CD8-positive, alpha-beta memory T cell (primary cell): ENCODE measurements at places on chromosomes 4 and X. TPM values are rescaled to one million over a fixed set of nuclear protein-coding genes. Genes with fewer than 3 reads are reported as not detected.
A peak's percentile ranks its signal among the peaks of the same experiment; 100 is the strongest.

DNA sequence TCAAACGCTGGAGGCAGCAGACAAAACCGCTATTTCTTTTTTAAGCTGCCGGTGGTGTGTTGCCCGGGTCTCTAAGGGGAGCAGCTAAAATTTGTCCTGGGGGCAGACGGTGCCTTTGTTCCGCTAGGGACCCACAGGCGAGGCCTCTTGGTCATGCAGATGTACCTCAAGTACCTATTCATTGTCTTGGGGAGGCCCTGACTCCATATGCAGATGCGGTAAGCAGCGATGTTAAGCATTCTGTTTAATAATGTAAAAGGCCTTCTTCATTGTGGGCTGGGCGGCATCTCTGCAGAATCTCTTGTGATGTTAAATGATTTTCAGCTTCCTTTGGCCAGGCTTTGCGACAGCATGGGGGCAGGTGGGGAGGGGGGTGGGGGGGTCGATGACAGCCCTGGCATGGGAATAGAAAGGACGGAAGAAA, 98.9 kb upstream of the PJA1 start:
- H3K27me3 ChIP-seq: no peaks in the 10 kb centered on the region
- no peaks in the 10 kb centered on the region for H3K36me3 ChIP-seq
- H3K27ac ChIP-seq: no peak overlapping the region
- no peak for DNase-seq
- no peaks in the 10 kb centered on the region for H3K4me1 ChIP-seq

GRCh38 chrX:28205905-28206304, 224.7 kb upstream of the DCAF8L1 start:
- no peaks in the 10 kb centered on the region for H3K36me3 ChIP-seq
- H3K4me1 ChIP-seq: no peaks in the 10 kb centered on the region
- H3K27ac ChIP-seq: no peak overlapping the region
- H3K4me3 ChIP-seq: no peak overlapping the region

DNA sequence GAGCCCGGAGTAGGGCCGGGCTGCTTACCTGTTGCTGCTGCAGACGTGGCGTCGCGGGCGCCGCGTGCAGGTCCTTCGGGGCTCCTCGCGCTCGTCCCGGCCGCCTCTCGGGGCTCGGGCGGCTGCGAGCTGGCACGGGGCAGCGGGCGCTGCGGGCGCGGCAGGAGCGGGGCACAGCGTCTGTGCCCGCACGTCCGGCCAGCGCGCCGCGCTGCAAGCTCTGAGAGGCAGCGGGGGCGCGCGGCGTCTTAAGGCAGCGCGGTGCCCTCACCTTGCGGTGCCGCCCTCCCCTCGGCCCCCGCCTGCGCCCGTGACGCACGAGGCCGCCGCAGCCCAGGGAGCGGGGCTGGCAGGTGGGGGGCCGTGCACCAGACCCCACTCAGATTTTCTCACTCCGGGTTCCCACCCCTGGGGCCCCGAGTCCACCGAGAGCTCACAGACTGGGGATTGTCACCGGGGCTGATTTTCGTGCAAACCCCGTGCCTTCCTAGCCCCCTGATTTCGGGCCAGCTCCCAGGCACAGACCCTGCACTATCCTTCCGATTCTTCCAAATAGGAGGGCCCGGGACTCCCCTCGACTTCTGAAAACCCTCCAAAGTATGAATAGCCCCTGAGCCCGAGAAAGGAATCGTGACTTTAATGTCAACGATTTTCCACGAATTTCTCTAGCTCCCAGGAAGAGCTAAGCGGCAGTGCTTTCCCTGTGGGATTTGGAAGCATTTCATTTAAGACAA, at the start of gene GPR101:
GPR101 (minus strand) TSS at position 222 of the 734 bp plus-strand sequence. CDS start 2,321 bp downstream, outside the sequence.
- DNase-seq: no peak
- peaks cover 19% of the 10 kb centered on the region for H3K27me3 ChIP-seq
- H3K27ac ChIP-seq: no peak within 1 kb of the TSS
- peak within 1 kb of the TSS; percentile 46 for H3K4me3 ChIP-seq

DNA sequence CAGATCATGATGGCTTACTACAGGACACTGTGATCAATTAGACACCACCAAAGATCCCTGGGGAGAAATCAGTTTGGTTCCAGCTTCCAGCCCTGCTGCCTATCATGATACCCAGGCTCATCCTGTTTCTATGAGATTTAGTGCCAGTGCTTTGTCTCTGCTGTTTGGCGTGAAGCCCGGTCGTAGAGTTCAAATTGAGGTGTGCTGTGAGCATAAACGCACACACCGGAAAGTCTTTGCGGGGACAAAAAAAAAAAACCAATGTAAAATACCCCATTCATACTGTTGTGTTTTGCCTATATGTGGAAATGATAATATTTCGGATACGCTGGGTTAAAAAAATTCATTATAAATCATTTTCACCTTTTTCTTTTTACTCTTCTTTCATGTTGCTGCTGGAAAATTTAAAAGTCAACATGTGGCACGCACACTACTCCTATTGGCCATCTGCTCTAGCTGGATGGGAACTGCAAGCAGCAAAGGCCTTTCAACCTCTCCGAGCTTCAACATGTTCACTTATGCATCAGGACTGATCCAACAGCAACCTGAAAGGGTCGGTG, 607 bp upstream of the DKC1 start:
- peak overlapping the region; percentile 64 for H3K27ac ChIP-seq
- peaks cover 11% of the 10 kb centered on the region for H3K4me1 ChIP-seq
- H3K36me3 ChIP-seq: peaks cover 17% of the 10 kb centered on the region
- no peaks in the 10 kb centered on the region for H3K27me3 ChIP-seq
- peak overlapping the region; percentile 87 for H3K4me3 ChIP-seq

GRCh38 chrX:25503826-25504225, 488.1 kb upstream of the ARX start:
- no peak overlapping the region for H3K4me3 ChIP-seq
- no peak overlapping the region for H3K27ac ChIP-seq
- no peaks in the 10 kb centered on the region for H3K36me3 ChIP-seq
- no peaks in the 10 kb centered on the region for H3K27me3 ChIP-seq

- H3K27ac ChIP-seq: no peak overlapping the region
- DNase-seq: no peak
- no peaks in the 10 kb centered on the region for H3K4me1 ChIP-seq
- no peak overlapping the region for H3K4me3 ChIP-seq
- no peaks in the 10 kb centered on the region for H3K36me3 ChIP-seq
Observed at GRCh38 chr4:138598226-138598625, 356.1 kb upstream of the SLC7A11 start.

DNA sequence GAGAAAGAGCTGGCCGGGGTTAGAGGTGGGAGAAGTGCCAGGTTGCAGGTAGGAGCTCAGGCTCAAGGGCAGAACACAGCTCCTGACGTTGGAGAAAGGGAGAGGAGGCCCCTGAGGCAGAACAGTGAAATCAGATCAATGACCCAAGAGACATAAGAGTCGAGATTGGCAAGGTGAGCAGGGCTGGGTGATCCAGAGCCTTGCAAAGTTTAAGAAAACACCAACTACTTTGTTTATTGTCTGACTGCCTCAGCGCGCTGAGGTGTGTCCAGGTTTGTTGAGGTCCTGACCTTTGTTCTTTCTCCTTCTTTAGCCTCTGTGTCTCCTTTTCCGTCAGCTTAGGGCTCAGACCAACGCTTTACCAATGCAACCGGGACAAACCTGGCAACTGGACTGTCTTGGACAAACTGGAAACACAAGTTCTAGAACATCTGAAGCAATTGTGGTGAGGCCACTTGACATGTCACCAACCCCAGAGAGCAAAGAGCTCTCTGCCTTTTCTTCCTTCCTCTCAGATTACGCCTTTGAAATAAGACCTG, 28.3 kb downstream of the CHRNA9 start:
- no peak overlapping the region for H3K27ac ChIP-seq
- H3K27me3 ChIP-seq: no peaks in the 10 kb centered on the region
- no peak for DNase-seq
- H3K4me1 ChIP-seq: no peaks in the 10 kb centered on the region

DNA sequence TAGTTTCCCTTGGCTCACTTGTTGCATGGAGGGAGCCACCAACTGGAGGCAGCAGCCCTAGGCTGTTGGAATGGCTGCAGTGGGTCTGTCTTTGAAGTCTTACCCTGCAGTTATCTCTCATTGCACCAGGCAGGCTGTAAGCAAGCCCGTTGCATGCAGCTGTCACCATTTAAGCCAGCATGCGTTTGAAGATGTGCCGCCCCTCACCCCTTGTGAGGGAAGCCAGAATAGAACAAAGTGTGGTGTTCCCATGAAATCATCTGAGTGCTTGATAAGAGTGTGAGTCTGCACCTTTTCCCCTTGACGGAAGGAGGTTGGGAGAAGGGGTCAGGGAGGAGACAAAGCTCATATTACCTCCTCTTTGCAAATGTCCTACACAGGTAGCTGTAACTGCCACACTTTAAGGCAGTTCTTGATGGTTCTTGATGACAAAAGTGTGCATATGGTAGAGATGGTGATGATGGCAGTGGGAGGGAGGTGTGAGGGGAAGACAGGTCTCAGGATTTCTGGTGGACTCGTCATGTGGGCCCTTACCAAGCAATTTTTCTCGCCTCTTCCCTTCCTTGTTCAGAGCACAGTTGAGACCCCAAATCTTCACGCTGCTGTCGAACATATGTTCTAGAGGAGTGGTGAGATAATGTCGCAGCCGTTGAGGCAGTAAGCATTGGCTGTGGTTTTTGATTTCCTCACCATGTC, 191.4 kb upstream of the LEF1 start:
- H3K4me3 ChIP-seq: peak overlapping the region; percentile 3
- H3K27ac ChIP-seq: no peak overlapping the region
- H3K4me1 ChIP-seq: peaks cover 69% of the 10 kb centered on the region
- no peaks in the 10 kb centered on the region for H3K27me3 ChIP-seq
- no peak for DNase-seq

GRCh38 chr4:112813790-112814189, 176.8 kb downstream of the LARP7 start:
- no peaks in the 10 kb centered on the region for H3K4me1 ChIP-seq
- H3K27me3 ChIP-seq: no peaks in the 10 kb centered on the region
- no peak overlapping the region for H3K27ac ChIP-seq
- H3K4me3 ChIP-seq: no peak overlapping the region
- H3K36me3 ChIP-seq: no peaks in the 10 kb centered on the region

DNA sequence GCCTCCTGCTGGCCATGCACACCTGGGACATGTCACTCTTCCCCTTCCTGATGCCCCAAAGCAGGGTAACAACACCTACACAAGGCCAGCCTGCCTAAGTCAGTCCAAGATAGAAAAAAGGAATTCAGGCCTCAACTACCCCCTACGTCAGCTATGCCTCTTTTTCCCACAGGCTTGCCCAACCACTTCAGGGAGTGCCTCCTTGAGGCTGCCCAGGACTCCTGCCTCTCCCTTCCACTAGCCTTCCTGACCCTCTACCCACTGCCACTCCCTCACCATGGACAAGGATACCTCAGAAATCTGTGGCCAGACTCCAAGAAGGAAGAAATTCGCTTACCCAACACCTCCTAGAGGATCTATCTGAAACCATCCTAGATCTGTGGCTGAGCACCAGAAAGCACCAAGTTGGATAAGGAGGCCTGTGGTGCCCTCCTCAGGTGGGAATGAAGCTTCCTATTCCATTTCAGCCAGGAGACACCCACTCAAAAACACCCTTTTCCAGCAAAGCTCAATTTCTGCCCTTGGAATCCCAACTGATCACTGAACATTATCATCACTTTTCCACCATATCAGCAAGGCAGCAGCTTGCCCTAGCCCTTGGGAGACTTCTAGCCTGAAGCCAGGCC, 1.8 kb downstream of the KDM5C start:
- no peaks in the 10 kb centered on the region for H3K27me3 ChIP-seq
- peaks cover 16% of the 10 kb centered on the region for H3K36me3 ChIP-seq
- peak overlapping the region; percentile 93 for H3K4me3 ChIP-seq
- peaks cover 32% of the 10 kb centered on the region for H3K4me1 ChIP-seq

DNA sequence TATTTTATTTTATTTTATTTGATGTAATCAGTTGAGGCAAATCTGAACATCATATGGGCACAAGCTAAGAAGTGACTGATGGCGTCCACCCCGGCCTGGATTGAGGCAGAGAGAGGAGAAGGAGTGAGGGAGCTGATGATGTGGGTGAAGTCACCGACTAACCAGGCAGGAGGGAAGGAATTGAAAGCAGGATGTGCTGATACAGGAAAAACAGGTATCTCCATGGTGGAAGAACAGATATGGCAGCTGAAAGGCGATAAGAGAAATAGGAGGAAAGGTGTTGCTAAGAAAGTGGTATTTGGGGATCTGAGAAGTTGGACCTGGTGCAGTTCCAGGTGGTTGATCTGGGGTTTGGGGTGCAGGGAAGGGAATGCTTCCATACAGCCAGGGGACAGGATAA, 37.6 kb upstream of the GYPB start:
- H3K27ac ChIP-seq: no peak overlapping the region
- no peaks in the 10 kb centered on the region for H3K4me1 ChIP-seq
- H3K4me3 ChIP-seq: no peak overlapping the region
- H3K27me3 ChIP-seq: no peaks in the 10 kb centered on the region
- no peak for DNase-seq

- H3K36me3 ChIP-seq: no peaks in the 10 kb centered on the region
- no peak for DNase-seq
- no peaks in the 10 kb centered on the region for H3K27me3 ChIP-seq
Observed at GRCh38 chrX:103101299-103102042, 8.5 kb upstream of the NXF3 start.

DNA sequence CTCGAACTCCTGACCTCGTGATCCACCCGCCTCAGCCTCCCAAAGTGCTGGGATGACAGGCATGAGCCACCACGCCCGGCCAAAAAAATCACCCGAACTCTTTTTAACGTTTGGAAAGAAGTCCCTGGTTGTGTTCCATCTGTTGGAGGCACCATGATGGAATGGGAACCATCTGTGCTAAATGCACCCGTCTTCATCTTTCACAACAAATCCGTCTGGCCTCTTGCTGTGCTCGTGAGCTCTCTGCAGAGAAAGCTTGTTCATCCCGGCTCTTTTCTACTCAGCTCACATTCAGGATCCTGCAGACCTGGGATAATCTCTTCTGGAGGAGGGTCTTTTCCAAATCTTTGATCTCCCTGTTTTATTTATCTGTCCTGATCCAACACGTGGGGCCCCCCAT, 188.8 kb downstream of the CRLF2 start:
- H3K36me3 ChIP-seq: no peaks in the 10 kb centered on the region
- no peaks in the 10 kb centered on the region for H3K27me3 ChIP-seq
- no peak for DNase-seq
- peaks cover 6% of the 10 kb centered on the region for H3K4me1 ChIP-seq
- no peak overlapping the region for H3K27ac ChIP-seq
- no peak overlapping the region for H3K4me3 ChIP-seq

- H3K27ac ChIP-seq: no peak overlapping the region
- no peaks in the 10 kb centered on the region for H3K27me3 ChIP-seq
- no peak overlapping the region for H3K4me3 ChIP-seq
- no peak for DNase-seq
- H3K36me3 ChIP-seq: no peaks in the 10 kb centered on the region
Observed at GRCh38 chrX:38233891-38234667, 13.4 kb upstream of the SRPX start.

Gene DUX4
- total RNA-seq: not detected

Gene TRPC5OS
- not detected for total RNA-seq

Gene MAGEB16
- total RNA-seq: not detected

Gene RNF175
- total RNA-seq: not detected

Gene ATP2B3
- total RNA-seq: not detected

Gene BEX5
- 2.0 TPM for total RNA-seq

Gene MAGEB3
- total RNA-seq: not detected

Gene ARAF
- 85.0 TPM for total RNA-seq

Gene SLITRK4
- not detected for total RNA-seq

Gene PASD1
- not detected for total RNA-seq

Gene RBMXL3
- total RNA-seq: not detected

Gene ATP10D
- total RNA-seq: 6.3 TPM
